Transverse colon (tissue), 4 donors: ENCODE measurements at places on chromosomes 11 and 22. TPM values are rescaled to one million over a fixed set of nuclear protein-coding genes. Genes with fewer than 3 reads are reported as not detected.

GRCh38 chr11:95512682-95513081 is 276.9 kb downstream of the FAM76B start:
- H3K4me3 ChIP-seq = no peak overlapping the region
- H3K27me3 ChIP-seq = no peaks in the 10 kb centered on the region
- peak overlapping the region; percentile 75 for H3K27ac ChIP-seq
- no peaks in the 10 kb centered on the region for H3K36me3 ChIP-seq

DNA sequence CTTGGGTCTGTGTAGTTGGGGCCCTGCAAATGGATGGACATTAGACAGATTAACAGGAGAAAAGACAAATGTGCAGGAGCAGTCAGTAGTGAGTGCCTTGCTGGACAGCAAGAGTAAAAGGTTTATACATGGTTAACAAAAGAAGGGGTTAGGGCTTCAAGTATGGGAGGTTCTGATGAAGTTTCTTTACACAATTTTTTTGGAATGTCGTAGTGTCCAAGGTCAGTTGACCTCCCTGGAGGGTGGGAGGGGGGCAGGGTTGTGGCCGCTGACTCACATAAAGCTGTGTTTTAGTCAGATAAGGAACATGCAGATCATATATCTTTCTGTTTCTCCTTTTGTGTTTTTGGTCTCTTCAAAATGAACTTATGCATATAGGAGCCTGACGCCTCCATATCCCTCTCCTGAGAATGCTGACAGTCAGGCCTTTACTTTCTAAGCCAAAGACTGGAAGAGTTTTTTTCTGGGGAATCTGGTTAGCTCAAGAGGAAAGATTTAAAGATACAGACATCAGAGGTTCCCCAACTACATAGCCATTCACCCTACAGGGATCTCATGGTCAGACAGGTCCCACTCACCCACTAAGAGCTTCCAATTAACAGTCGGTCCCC is 134.3 kb downstream of the NECTIN1 start:
- H3K36me3 ChIP-seq = no peaks in the 10 kb centered on the region
- no peaks in the 10 kb centered on the region for H3K27me3 ChIP-seq
- DNase-seq = no peak
- no peak overlapping the region for H3K27ac ChIP-seq
- H3K4me1 ChIP-seq = no peaks in the 10 kb centered on the region

- no peaks in the 10 kb centered on the region for H3K36me3 ChIP-seq
- no peaks in the 10 kb centered on the region for H3K4me1 ChIP-seq
- no peak overlapping the region for H3K4me3 ChIP-seq
- no peak for DNase-seq
These were observed 44.9 kb downstream of the ATG16L2 start for GRCh38 chr11:72859126-72859525.

DNA sequence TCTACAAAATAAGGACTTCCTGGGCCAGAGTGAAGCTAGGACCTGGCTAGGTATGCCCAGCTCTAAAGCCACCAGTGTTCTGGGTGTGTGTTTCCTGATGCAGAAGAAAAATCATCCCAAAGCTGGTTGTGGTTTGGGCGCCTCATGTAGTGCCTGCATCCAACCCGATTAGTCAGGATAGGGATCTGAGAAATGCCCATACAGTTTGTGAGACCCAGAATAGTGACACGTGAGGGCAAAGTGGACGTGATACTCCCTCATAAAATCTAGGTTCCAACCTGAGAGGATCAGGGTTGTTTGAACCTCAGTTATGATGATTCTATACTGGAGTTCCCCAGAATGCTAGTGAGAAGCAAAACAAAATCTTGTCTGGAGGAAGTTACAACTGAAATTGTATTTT is 238.4 kb downstream of the TBC1D22A start:
- DNase-seq = no peak
- H3K27me3 ChIP-seq = no peaks in the 10 kb centered on the region
- no peaks in the 10 kb centered on the region for H3K4me1 ChIP-seq
- H3K36me3 ChIP-seq = no peaks in the 10 kb centered on the region
- no peak overlapping the region for H3K27ac ChIP-seq

Gene APOBEC3B
- total RNA-seq = 7.8 TPM

Gene VPREB1
- not detected for total RNA-seq

DNA sequence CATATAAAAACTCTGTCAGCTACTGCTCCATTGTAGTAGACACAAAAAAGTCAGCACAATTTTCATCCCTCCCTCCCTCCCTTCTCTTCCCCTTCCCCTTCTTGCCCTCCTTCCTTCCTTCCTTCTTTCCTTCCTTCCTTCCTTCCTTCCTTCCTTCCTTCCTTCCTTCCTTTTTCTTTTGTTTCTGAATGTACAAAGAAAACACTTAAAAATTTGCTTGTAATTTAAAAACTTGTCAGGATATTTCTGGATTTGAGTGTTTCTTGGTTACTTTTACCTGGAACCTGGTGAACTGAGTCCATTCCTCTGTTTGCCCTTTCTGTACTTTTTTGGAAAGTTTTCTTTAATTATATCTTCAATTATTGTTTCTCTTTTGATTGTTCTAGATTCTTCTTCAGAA is 31.5 kb upstream of the PLET1 start:
- DNase-seq = no peak
- H3K27ac ChIP-seq = peak overlapping the region; percentile 80
- H3K4me3 ChIP-seq = no peak overlapping the region
- no peaks in the 10 kb centered on the region for H3K27me3 ChIP-seq
- peaks cover 22% of the 10 kb centered on the region for H3K4me1 ChIP-seq
- H3K36me3 ChIP-seq = no peaks in the 10 kb centered on the region

- H3K27ac ChIP-seq = no peak overlapping the region
- peaks cover 100% of the 10 kb centered on the region for H3K27me3 ChIP-seq
- DNase-seq = no peak
These were observed 7.3 kb downstream of the PAX6 start for GRCh38 chr11:31803813-31804311.

DNA sequence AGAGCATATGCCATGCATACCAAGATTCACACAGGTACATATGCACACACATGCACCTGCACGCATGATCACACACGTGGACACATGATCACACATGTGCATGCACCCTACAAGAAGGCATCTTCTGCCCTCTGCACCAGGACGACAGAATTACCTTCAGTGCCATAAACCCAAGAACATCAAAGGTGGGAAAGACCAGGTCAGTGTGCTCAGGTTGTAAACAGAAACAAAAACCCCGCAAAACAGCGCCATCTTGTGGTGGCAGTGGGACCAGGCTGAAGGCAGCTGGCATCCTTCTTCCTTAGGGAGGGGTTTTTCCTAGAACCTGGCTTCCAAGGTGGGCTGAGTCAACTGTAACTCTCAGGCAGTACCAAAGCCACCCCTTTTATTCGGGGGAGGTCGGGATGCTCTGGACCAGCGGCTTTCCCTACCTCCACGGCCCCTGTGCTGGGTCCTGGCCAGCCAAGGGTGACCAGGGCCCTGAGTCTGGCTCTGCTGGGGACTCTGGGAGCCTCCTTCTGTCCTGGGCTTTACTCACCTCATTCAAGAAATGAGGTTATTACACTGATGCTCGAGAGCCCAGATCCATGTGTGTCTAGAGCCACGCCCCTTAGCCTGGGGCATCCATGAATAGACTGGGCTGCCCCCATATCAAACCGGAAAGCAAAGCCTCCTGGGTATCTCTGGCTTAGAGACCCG is 69.4 kb upstream of the FGF3 start:
- H3K36me3 ChIP-seq = no peaks in the 10 kb centered on the region
- H3K27me3 ChIP-seq = no peaks in the 10 kb centered on the region
- peaks cover 27% of the 10 kb centered on the region for H3K4me1 ChIP-seq
- DNase-seq = peak; percentile 84

DNA sequence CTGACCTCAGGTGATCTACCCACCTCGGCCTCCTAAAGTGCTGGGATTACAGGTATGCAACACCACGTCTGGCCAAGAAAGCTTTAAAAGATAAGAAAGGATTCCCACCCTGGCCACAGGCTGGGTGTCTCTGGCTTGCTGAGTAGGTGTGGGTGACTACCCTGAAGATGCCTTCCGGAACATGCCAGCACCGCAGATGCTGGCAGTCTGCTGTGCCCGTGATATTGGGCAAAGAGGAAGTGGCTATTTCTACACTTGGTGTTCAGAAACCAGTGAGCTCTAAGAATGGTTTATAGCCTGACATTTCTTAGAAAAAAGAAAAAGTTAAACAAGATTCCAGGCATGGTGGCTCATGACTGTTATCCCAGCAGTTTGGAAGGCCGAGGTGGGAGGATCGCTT is 6.1 kb downstream of the MRPL11 start:
- no peak for DNase-seq
- H3K4me1 ChIP-seq = peaks cover 2% of the 10 kb centered on the region
- H3K4me3 ChIP-seq = no peak overlapping the region
- no peaks in the 10 kb centered on the region for H3K27me3 ChIP-seq
- no peak overlapping the region for H3K27ac ChIP-seq

Gene C11orf16
- not detected for total RNA-seq

DNA sequence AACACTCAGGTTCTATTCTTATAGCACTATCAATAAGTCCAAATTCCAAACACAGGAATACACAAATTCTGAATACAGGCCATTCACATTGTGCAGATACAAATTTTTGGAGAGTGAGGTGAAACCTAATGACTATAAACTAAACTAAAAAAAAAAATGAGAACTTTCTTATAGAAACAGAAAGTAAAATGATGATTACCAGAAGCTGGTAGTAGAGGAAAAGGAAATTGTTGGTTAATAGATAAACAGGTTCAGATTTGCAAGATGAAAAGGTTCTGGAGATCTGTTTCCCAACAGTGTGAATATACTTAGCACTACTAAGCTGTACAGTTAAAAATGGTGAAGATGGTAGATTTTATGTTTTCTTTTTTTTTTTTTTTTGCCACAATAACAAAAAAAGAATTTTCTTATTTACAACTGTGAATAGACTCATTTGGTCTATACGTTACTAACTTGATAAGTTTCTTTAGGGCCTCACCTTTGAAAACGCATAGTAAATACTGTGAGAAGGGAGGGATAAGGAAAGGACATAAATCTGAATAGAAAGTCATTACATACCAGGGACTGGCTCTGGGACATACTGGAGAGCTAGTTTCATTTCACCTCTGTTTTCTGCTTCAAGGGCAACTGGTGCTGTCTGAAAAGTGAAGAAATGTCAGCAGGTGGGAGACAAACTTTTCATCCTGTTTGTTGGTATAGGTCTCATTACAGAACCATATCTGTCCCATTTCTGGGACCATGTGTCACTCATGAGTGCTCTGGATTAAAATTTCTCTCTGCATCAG is 14.2 kb upstream of the CCDC89 start:
- H3K4me3 ChIP-seq = no peak overlapping the region
- DNase-seq = no peak
- H3K4me1 ChIP-seq = no peaks in the 10 kb centered on the region

GRCh38 chr11:109112821-109113280 is 309.1 kb upstream of the C11orf87 start:
- H3K4me3 ChIP-seq = no peak overlapping the region
- H3K4me1 ChIP-seq = no peaks in the 10 kb centered on the region
- DNase-seq = no peak
- H3K36me3 ChIP-seq = no peaks in the 10 kb centered on the region

GRCh38 chr11:116210663-116211062 is 562.1 kb downstream of the BUD13 start:
- H3K4me3 ChIP-seq = no peak overlapping the region
- H3K27ac ChIP-seq = no peak overlapping the region
- H3K4me1 ChIP-seq = no peaks in the 10 kb centered on the region

Gene SMIM35
- not detected for total RNA-seq

GRCh38 chr11:23540101-23540561 is 679.9 kb upstream of the CCDC179 start:
- no peaks in the 10 kb centered on the region for H3K36me3 ChIP-seq
- H3K4me3 ChIP-seq = no peak overlapping the region
- no peak overlapping the region for H3K27ac ChIP-seq
- no peaks in the 10 kb centered on the region for H3K27me3 ChIP-seq
- peaks cover 10% of the 10 kb centered on the region for H3K4me1 ChIP-seq

DNA sequence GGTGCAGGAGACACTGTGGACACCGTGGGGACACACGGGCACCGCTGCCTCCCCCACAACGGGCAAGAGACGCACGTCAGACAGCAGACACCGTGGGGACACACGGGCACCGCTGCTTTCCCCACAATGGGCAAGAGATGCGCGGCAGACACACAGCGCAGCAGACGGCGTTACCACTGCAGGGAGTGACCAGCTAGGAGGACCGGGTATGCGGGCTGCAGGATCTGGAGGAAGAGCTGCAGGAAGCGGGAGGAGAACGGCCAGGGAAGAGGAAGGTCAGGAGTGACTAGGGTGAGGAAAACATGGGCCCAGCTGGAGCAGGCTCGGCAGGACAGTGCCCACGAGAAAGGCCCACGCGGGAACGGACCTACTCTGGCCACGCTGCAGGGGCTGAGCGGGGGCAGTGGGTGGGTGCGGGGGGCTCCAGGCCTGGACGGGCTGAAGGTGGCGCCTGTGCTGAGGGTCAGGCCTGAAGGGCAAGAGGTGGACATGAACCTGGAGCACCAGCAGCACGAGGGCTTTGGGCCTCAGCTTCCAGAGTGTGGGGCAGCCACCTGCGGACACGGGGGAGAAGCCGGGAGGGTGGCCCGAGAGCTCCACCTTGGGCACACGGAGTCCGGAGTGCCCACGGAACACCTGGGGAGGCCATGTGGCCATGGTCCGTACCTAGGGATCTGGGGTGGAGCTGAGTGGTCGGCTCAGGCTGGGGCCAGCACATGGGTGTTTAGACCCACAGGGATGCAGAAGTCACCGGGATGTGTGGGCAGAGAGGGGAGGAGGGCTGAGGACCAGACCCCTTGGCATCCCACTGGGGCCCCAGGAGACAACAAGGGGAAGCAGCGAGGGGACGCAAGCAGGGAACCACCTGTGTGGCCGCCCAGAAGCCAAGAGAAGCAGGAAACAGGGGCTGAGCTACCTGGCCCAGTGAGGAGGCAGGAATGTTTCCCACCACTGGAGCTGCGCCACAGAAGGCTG is 16.5 kb downstream of the TOLLIP start:
- no peak overlapping the region for H3K4me3 ChIP-seq
- H3K27me3 ChIP-seq = no peaks in the 10 kb centered on the region
- peaks cover 14% of the 10 kb centered on the region for H3K36me3 ChIP-seq
- DNase-seq = peak; percentile 5
- H3K27ac ChIP-seq = no peak overlapping the region

- H3K27me3 ChIP-seq = no peaks in the 10 kb centered on the region
- peak overlapping the region; percentile 24 for H3K27ac ChIP-seq
- H3K4me3 ChIP-seq = no peak overlapping the region
- peaks cover 26% of the 10 kb centered on the region for H3K4me1 ChIP-seq
- DNase-seq = peak; percentile 77
These were observed 49.1 kb downstream of the CERK start for GRCh38 chr22:46688949-46689348.
